Esophagus (tissue), 2 donors: ENCODE measurements at places on chromosomes 16 and 17. TPM values are rescaled to one million over a fixed set of nuclear protein-coding genes. Genes with fewer than 3 reads are reported as not detected.

SEPTIN12 gene
- polyA plus RNA-seq = 0.07 TPM

LPO gene
- polyA plus RNA-seq = not detected

SGCA gene
- 10.0 TPM for polyA plus RNA-seq

PRKCB gene
- 0.39 TPM for polyA plus RNA-seq

REXO5 gene
- 1.5 TPM for polyA plus RNA-seq

KRT14 gene
- 516 TPM for polyA plus RNA-seq

ANKRD40CL gene
- polyA plus RNA-seq = not detected

GUCY2D gene
- 0.59 TPM for polyA plus RNA-seq

KCNJ16 gene
- polyA plus RNA-seq = 0.08 TPM

CMTM1 gene
- polyA plus RNA-seq = 0.14 TPM

PDF gene
- 16.9 TPM for polyA plus RNA-seq

CDH8 gene
- polyA plus RNA-seq = 0.14 TPM

NR1D1 gene
- polyA plus RNA-seq = 24.6 TPM

ZFHX3 gene
- 0.62 TPM for polyA plus RNA-seq

PITPNM3 gene
- 9.5 TPM for polyA plus RNA-seq

NKD1 gene
- polyA plus RNA-seq = 2.0 TPM

SULT1A4 gene
- 5.7 TPM for polyA plus RNA-seq
